ENCODE measurements at places on chromosomes 3 and 15. TPM values are rescaled to one million over a fixed set of nuclear protein-coding genes. Genes with fewer than 3 reads are reported as not detected.

The MESP2 gene
- not detected for total RNA-seq

The WDR48 gene
- 27.8 TPM for total RNA-seq

The FGF12 gene
- not detected for total RNA-seq

- no peak for DNase-seq
Observed at GRCh38 chr15:74528876-74529275, 12.1 kb upstream of the ARID3B start.

- no peak for DNase-seq
Observed at GRCh38 chr15:46328821-46329220, 694.0 kb downstream of the SQOR start.

DNA sequence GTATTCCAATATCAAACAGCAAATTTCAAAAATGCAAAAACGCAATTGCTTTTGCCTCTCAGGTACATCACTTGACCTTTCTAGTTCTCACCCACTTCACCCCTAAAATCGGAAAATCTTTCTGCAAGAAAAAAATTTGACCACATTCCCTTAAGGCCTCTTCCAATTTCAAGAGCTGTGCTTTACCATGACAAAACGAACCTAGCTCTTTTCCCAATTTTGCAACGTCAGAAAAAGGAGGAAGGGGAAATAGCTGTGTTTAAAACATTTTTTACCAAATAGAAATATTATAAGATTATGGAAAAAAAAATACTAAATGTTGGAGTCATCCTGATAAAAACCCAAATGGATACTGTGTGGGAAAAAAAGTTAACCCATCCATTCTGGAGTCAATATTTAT lies 1.1 kb upstream of the NR2C2 start:
- no peak for DNase-seq

GRCh38 chr3:63228677-63229076 lies 49.4 kb upstream of the SYNPR start:
- DNase-seq, result no peak

GRCh38 chr3:27034255-27034654 lies 334.9 kb downstream of the NEK10 start:
- DNase-seq, result no peak

GRCh38 chr3:30084971-30085403 lies 521.4 kb upstream of the TGFBR2 start:
- DNase-seq, result no peak

DNA sequence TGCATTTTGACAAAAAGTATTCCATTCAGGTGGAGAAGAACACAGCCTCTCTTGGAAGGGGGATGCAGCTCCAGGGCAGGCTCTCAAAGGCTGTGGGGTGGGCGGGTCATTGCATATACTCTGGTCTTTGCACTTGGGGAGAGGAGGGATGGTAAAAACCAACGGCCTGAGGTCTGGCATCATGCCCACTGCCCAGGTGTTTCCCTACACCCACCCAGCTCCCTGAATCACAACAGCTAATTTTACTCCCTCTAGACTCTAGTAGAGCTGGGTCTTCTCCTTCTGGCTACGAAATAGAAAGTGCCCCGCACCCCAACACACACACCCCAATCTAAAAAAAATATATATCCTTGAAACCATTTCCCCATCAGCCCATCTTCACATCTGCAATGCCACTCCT lies 1.0 kb downstream of the MYLK start:
- no peak for DNase-seq

Measured in GM12878 (cell line).